HCT116 (cell line): ENCODE measurements at places on chromosomes 3 and 15. TPM values are rescaled to one million over a fixed set of nuclear protein-coding genes. Genes with fewer than 3 reads are reported as not detected.

- peaks cover 16% of the 10 kb centered on the region; the same call in 1 of the 2 replicates for H3K4me1 ChIP-seq
- DNase-seq, result no peak
- no peak overlapping the region for H3K4me3 ChIP-seq
- no peaks in the 10 kb centered on the region for H3K27me3 ChIP-seq
- H3K36me3 ChIP-seq, result no peaks in the 10 kb centered on the region
- no peak overlapping the region for H3K27ac ChIP-seq
Observed at GRCh38 chr3:98598492-98598891, 5.1 kb upstream of the CPOX start.

DNA sequence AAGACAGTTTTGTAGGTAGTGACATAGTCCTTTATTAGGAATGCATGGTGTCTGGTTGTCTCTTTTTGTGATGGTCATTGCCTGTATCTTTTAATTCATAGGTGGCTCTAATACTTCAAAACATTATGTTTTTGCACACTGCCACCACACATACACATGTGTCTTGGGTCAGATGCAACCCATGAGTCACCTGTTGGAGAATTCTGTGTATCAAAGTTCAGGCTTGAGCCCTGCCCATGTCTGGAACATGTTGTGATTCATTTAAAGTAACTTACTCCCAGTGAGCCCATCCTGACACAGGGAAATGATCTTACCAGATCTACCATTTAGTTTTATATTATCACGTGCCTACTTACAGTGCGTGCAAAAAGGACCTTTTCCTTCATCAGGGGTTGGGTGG is 142.7 kb downstream of the GHSR start:
- H3K27me3 ChIP-seq, result no peaks in the 10 kb centered on the region
- no peaks in the 10 kb centered on the region for H3K4me1 ChIP-seq
- H3K4me3 ChIP-seq, result no peak overlapping the region
- DNase-seq, result no peak
- no peak overlapping the region for H3K27ac ChIP-seq

GRCh38 chr15:76953913-76954312 is 22.4 kb downstream of the RCN2 start:
- H3K27me3 ChIP-seq, result no peaks in the 10 kb centered on the region
- no peak overlapping the region for H3K4me3 ChIP-seq
- H3K27ac ChIP-seq, result no peak overlapping the region

GRCh38 chr3:100615684-100616083 is 6.3 kb downstream of the ADGRG7 start:
- no peak overlapping the region for H3K4me3 ChIP-seq
- H3K36me3 ChIP-seq, result no peaks in the 10 kb centered on the region
- H3K27ac ChIP-seq, result no peak overlapping the region
- H3K4me1 ChIP-seq, result no peaks in the 10 kb centered on the region
- DNase-seq, result no peak

DNA sequence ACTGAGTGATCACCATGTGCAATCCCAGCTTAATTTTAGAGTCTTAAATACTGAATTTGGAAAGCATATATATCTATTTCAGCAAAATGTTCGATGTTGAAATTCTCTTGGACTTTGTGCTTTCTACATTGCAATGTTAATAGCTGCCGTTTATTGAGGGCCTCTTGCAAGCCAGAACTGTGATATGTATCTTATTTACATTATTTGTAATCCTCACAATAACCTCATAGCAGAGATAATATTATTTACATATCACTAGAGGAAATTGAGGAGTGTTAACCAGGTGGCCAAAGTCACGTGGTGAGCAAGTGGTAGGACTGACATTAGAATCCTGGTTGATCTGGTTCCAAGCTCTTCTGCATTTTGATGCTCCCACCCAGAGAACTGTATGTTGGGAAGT is 254.1 kb downstream of the SLC9A9 start:
- H3K4me1 ChIP-seq, result no peaks in the 10 kb centered on the region
- H3K27me3 ChIP-seq, result no peaks in the 10 kb centered on the region
- H3K36me3 ChIP-seq, result no peaks in the 10 kb centered on the region
- no peak overlapping the region for H3K4me3 ChIP-seq
- DNase-seq, result no peak

OCA2 gene
- not detected for total RNA-seq

DNA sequence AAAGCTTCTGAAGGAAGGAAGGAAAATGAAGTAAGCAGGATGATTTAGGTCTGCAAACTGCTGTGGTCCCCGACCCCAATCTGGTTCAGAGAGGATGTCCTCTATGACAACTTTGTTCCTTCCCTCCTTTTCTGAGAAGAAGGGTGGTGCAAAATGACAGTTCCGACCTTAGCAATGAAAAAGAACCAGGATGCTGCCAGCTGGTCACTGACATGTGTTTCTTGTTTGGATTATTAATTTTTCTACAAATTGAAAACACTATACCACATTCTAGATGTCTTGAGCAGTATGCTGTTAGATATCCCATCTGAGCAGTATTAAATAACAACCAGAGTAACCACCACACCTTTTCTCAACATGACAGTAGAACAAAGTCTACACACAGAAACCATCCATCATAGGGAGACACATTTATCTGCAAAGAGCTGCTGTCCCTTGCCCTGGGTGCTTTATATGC is 27.5 kb downstream of the CDCP1 start:
- no peak for DNase-seq
- H3K4me3 ChIP-seq, result no peak overlapping the region
- H3K27ac ChIP-seq, result no peak overlapping the region; the same call in 1 of the 2 replicates
- H3K36me3 ChIP-seq, result peaks cover 19% of the 10 kb centered on the region

- H3K4me3 ChIP-seq, result no peak overlapping the region
- H3K27me3 ChIP-seq, result no peaks in the 10 kb centered on the region
- H3K36me3 ChIP-seq, result no peaks in the 10 kb centered on the region
- DNase-seq, result no peak
- H3K27ac ChIP-seq, result no peak overlapping the region
Observed at GRCh38 chr15:62807539-62808130, 234.9 kb upstream of the TPM1 start.

FANCI gene
- 112 TPM for total RNA-seq

DNA sequence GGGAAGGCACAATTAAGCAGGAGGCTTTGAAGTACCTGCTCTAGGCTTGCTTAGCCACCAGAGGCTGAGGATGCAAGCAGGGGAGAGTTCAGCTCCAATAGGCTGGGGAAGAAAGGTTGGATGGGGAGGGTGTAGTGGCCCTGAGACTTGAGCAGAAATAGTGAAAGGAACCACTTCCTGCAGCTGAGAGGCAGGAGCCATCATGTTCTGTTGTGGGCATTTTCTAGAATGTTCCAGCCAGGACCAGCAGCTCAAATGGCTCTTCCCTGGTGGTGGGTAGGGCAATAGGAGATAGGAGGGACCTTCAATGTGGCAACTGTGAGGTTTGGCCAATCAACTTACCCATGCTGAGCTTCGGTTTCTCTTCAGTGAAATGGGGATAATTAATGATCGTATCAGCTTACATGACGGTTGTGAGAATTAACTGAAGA is 79.1 kb upstream of the CGNL1 start:
- H3K36me3 ChIP-seq, result no peaks in the 10 kb centered on the region
- H3K27me3 ChIP-seq, result no peaks in the 10 kb centered on the region
- DNase-seq, result no peak
- no peak overlapping the region for H3K4me3 ChIP-seq
- H3K4me1 ChIP-seq, result no peaks in the 10 kb centered on the region
- H3K27ac ChIP-seq, result no peak overlapping the region
